ENCODE measurements at places on chromosomes 2 and 18. TPM values are rescaled to one million over a fixed set of nuclear protein-coding genes. Genes with fewer than 3 reads are reported as not detected.

Gene RGPD3
- not detected for total RNA-seq

Gene CCDC74B
- total RNA-seq, result 1.1 TPM

Gene RGPD4
- 0.02 TPM for total RNA-seq

GRCh38 chr2:215370112-215370965 is 58.5 kb downstream of the ATIC start:
- no peak for DNase-seq

GRCh38 chr2:47719099-47719498 is 63.8 kb upstream of the MSH6 start:
- no peak for DNase-seq

GRCh38 chr2:13533524-13533922 is 816.8 kb downstream of the TRIB2 start:
- no peak for DNase-seq
